ENCODE measurements at places on chromosomes 5 and 9. TPM values are rescaled to one million over a fixed set of nuclear protein-coding genes. Genes with fewer than 3 reads are reported as not detected.

GRCh38 chr9:83239747-83240146 is 176.8 kb upstream of the RASEF start:
- no peak for DNase-seq

DDX4 gene
- total RNA-seq: not detected

DNA sequence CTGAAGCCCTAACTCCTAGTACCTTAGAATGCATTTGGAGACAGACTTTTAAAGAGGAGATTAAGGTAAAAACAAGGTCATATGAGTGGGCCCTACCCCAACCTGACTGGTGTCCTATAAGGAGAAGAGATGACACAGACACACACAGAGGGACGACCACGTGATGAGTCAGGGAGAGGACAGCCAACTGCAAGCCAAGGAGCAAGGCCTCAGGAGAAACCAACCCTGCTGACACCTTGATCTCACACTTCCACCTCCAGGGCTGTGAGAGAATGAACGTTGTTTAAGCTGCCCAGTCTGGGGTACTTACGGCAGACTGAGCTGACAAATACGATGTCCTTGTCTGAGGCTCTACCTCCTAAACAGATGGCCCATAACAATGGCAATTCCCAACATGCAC is 93.6 kb downstream of the ROR2 start:
- DNase-seq: no peak

- DNase-seq: no peak
Measured at GRCh38 chr5:33241802-33242201, 199.0 kb upstream of the TARS1 start.

DNA sequence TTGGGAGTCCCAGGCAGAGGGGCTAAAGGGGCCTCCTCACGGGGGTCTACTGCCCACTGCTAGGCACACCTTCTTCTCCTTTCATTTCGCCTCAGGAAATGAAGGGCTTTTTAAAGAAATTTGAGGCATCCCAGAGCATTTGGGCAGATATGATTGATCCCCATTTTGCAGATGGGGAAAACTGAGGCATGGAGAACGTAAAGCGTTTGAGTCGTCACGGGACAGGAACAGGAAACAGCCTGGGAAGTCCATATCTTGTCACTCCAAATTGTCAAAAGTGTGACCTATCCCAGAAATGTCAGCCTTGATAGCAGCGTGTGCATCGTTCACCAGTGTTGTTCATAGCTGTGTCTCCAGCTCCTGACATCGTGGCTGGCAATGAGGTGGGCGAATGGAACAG is 98.2 kb downstream of the DAB2IP start:
- no peak for DNase-seq

SLC36A3 gene
- total RNA-seq: not detected

FOXD4L3 gene
- 0.48 TPM for total RNA-seq

DNA sequence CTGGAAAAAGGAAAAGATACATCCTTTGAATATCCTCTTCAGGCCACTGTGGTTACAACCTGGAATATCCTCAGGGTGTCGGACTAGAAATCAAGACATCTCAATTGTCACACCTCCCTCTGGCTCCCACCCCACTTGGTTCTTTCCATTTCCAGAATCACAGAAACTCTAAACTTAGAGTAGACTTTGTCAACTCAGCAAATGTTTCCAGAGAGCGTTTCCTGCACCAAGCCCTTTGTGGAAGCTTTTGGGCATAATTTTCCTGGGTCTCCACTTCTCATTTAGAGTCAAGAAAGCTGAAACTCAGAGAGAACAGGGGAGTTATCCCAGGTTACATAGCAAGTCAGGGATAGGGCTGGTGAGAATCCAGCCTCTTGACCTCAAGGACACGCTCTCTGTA is 108.8 kb downstream of the ASTN2 start:
- no peak for DNase-seq

SLC6A18 gene
- not detected for total RNA-seq

- no peak for DNase-seq
Measured at GRCh38 chr5:81269751-81270393, 31.5 kb upstream of the ZCCHC9 start.

- no peak for DNase-seq
Measured at GRCh38 chr5:145829708-145830361, 5.3 kb downstream of the PRELID2 start.

GLE1 gene
- 13.8 TPM for total RNA-seq

DNA sequence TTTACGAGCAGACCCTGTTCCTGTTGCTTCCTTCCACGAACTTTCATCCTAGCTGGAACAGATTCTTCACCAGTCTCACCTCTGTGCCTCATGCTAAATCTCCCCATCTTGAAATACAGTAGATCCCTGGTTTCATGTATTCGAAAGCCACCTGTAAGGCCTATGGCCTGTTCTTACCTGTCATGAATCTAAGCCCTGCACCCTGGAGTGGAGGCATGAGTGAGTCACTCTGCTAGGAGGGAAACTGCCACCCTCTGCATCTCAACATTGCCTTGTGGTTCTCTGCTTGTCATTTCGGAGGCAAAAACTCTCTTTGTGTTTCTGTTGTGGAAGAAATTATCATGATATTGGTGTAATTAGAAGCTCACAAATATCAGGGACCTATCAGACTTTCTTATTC is 320.0 kb downstream of the ENC1 start:
- no peak for DNase-seq

GRCh38 chr9:87211669-87212068 is 264.4 kb upstream of the GAS1 start:
- DNase-seq: no peak

DNA sequence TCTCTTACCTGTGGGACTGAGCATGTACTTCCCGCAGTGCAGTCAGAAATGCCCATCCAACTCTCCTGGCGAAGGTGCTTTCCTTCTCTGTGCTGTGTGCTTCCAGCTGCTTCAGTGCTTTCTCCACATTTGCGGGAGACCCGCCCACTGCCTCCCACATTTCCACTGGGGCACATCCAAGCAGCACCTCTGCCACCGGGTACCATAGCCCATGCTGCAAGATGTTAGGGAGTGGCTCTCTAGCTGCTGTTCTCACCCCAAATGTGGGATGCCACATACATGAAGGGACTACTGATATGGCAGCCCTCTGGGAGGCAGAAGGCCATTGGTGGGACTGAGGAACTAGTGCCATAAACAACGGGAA is 8.8 kb downstream of the DMAC1 start:
- DNase-seq: no peak

DNA sequence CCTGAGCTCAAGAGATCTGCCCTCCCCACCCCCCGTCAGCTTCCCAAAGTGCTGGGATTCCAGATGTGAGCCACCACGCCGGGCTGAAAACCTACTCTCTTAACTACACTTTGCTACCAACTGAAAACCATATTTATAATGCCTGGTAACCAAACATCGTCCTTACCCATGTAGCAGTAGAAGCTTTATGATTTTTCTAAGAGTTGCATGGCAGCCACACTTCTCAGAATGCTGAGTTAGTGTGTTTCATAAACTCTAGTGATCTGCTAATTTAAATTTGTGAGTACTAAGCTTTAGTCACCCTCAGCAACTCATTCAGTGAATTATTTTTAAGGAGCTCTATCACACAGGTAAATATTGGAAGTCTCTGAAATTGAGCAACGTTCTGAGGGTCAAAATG is 478.4 kb downstream of the KDM4C start:
- DNase-seq: no peak

RGS14 gene
- total RNA-seq: 20.1 TPM
